HFFc6 (cell line): ENCODE measurements at places on chromosomes 7 and 10. TPM values are rescaled to one million over a fixed set of nuclear protein-coding genes. Genes with fewer than 3 reads are reported as not detected.
A peak's percentile ranks its signal among the peaks of the same experiment; 100 is the strongest.

The VWDE gene
- not detected in 3 replicates for total RNA-seq

The SLC26A3 gene
- 0.34 TPM in 1 of 2 replicates, not detected in the other for total RNA-seq

The PTN gene
- 1.9 and 8.0 TPM in 2 replicates for total RNA-seq

The GIGYF1 gene
- 18.3 to 21.8 TPM (median 19.5 TPM) in 3 replicates for total RNA-seq

The BAMBI gene
- 1.8 to 2.6 TPM (median 2.3 TPM) in 3 replicates for total RNA-seq

The INTS15 gene
- total RNA-seq: 16.6 to 19.5 TPM (median 17.2 TPM) in 3 replicates

The COL26A1 gene
- total RNA-seq: not detected in 3 replicates

The MACC1 gene
- total RNA-seq: not detected in 3 replicates

DNA sequence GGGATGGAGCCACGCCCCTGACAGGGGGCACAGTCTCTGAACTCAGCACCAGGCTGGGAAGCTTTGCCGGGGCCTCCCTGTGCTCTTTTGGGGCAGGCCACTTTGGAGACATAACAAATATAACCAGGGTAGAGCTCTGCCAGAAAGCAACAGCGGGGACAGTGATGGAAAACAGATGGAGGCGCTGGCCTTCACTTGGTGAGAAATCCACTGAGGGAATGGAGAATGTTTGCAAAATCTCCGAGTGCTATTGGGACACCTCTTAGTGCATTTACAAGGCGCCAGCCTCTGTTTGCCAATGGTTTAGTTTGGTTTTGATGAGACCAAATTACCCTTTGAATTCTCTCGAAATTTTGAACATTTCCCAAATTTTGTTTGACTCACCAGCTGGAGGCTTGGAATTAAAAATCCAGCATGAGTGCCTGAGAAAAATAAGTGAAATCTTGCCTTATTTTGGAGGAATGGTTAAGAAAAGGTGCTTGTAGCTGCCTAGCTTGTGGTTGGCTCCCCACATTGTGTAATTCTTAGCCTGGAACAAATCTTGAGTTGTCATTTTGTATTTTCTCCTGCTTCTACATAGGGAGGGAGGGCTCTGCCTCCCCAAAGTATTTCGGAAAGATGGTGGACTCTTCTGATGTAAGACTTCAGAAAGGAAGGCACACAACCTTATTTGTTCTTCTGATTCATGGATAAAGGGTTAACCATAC, 980.5 kb downstream of the LRMDA start:
- no peaks in the 10 kb centered on the region for H3K27me3 ChIP-seq
- H3K4me1 ChIP-seq: no peaks in the 10 kb centered on the region
- H3K27ac ChIP-seq: no peak overlapping the region
- H3K4me3 ChIP-seq: no peak overlapping the region
- no peak for DNase-seq

GRCh38 chr10:15052121-15052520, 8.4 kb downstream of the OLAH start:
- DNase-seq: no peak
- H3K27ac ChIP-seq: no peak overlapping the region
- H3K4me1 ChIP-seq: peaks cover 1% of the 10 kb centered on the region
- no peak overlapping the region for H3K4me3 ChIP-seq
- H3K27me3 ChIP-seq: peaks cover 13% of the 10 kb centered on the region
- H3K36me3 ChIP-seq: no peaks in the 10 kb centered on the region

- no peaks in the 10 kb centered on the region for H3K36me3 ChIP-seq
- H3K27ac ChIP-seq: peak overlapping the region; percentile 60
- H3K4me3 ChIP-seq: peak overlapping the region; percentile 80
- H3K4me1 ChIP-seq: peaks cover 12% of the 10 kb centered on the region
- DNase-seq: no peak
These were observed 2.1 kb upstream of the ZMIZ1 start for GRCh38 chr10:79066411-79067240.

DNA sequence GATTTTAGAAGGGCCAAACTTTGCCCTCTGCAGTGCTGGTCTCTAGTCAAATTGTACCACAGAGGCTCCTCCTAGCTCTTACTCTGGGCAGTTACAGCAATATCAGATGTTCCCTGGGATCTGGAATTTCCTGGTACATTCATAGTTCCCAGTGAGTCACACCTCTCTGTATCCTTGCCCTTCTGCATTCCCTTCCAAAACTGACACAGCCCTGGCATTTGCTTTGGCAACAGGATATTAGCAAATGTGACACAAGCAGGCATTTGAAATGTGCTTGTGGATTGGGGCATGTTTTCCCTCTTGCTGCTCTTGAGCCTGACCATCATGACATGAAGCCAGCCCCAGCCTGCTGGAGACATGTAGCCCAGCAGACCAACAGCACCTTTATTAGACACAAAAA, 284.7 kb upstream of the AKR1E2 start:
- no peak overlapping the region for H3K4me3 ChIP-seq
- H3K36me3 ChIP-seq: peaks cover 31% of the 10 kb centered on the region
- H3K27ac ChIP-seq: peak overlapping the region; percentile 93
- peaks cover 53% of the 10 kb centered on the region for H3K4me1 ChIP-seq
- H3K27me3 ChIP-seq: no peaks in the 10 kb centered on the region
- DNase-seq: peak; percentile 96

DNA sequence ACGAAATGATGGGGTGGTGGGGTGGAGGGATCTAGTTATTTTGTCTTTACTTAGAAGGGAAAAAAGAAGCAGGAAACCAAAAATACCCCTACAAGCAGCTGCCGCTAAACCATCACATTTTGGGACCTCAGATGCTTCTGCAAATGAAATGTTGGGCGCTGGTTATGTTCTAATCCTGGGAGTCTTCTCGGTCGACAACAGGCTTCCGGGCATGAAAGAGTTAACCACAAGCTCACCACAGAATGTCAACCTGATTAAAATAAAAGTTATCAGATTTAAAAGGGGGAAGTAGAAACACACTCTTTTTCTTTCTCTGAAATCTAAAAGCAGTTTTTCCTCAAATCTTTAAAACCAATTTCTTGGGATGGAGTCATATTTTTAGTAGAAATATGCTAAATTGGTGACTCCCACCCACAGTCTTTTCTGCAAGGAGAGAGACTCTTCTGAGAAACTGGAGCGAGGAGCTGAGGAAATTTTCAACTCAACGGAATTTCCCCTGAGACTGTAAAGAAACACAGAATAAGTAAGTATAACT, 16.8 kb downstream of the IL2RA start:
- DNase-seq: no peak
- no peak overlapping the region for H3K27ac ChIP-seq
- H3K4me1 ChIP-seq: peaks cover under 1% of the 10 kb centered on the region
- no peaks in the 10 kb centered on the region for H3K36me3 ChIP-seq
- no peak overlapping the region for H3K4me3 ChIP-seq

- H3K27me3 ChIP-seq: no peaks in the 10 kb centered on the region
- no peak overlapping the region for H3K27ac ChIP-seq
- H3K4me3 ChIP-seq: no peak overlapping the region
- H3K4me1 ChIP-seq: peaks cover 28% of the 10 kb centered on the region
- DNase-seq: no peak
These were observed 174.0 kb upstream of the TCF7L2 start for GRCh38 chr10:112775892-112776674.

- H3K4me1 ChIP-seq: peaks cover 19% of the 10 kb centered on the region
- no peak for DNase-seq
- no peak overlapping the region for H3K27ac ChIP-seq
- H3K4me3 ChIP-seq: no peak overlapping the region
These were observed 172.3 kb downstream of the MDFIC start for GRCh38 chr7:115094163-115094562.

GRCh38 chr7:8436965-8437364, 3.6 kb downstream of the NXPH1 start:
- peaks cover 21% of the 10 kb centered on the region for H3K27me3 ChIP-seq
- H3K4me1 ChIP-seq: no peaks in the 10 kb centered on the region
- no peak overlapping the region for H3K27ac ChIP-seq
- no peak for DNase-seq
- no peak overlapping the region for H3K4me3 ChIP-seq

DNA sequence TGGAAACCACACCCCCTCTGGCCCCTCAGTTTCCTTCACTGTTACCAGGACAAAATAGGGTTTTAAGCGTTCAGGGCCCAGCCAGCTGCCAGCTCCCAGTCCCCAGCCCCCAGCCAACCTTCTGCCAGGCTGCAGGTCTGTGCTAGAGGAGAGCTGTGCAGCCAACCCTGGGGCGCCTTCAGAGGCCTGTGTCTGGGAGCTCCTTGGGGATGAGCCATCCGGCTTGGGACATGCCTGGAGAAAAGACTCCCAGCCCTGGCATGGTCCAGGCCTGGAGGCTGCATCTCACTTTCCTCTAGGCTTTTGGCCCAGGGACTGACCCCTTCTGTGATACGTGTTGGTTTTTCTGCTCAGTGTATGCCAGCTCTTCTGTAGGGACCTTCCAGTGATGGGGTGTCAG, 487.6 kb upstream of the MGMT start:
- no peak overlapping the region for H3K4me3 ChIP-seq
- H3K27me3 ChIP-seq: no peaks in the 10 kb centered on the region
- no peak overlapping the region for H3K27ac ChIP-seq
- H3K36me3 ChIP-seq: no peaks in the 10 kb centered on the region
- H3K4me1 ChIP-seq: no peaks in the 10 kb centered on the region
- no peak for DNase-seq

DNA sequence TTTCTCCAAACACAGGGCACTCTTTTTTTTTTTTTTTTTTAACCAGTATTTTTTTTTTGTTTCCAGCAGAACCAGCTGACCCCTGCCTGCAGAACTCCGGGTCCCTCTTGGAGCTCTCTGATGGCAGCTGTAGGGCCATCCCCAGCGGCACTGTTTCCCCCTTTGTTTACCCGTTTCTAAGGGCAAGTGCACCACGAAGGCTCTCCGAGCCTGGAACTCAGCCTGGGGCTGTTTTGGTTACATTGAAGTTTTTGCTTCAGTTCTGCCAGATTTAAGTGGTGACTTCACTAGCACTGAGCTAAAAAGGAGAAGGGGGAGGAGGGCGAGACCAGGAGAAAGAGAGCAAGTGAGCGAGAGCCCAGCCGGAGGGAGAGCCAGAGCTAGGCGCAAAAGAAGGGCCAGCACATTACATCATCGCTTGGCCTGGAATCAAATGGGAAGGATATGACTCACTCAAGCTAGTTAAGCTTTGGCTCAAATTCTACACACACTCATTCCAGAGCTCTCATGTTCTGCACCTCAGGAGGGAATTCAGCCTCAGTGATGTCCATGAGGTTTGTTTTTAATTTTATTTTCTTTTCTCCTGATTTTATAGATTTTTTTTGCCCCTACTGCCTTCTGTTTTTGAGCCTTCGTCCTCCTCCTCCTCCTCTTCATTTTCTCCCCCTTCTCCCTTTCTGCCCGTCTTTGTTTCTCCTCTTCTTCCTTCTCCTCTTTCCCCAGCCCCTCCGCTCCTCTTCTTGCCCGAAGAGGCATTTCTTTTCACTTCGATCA, 272.3 kb downstream of the TRIL start:
- DNase-seq: peak; percentile 99
- H3K27me3 ChIP-seq: peaks cover 11% of the 10 kb centered on the region
- H3K36me3 ChIP-seq: no peaks in the 10 kb centered on the region
- no peak overlapping the region for H3K27ac ChIP-seq

DNA sequence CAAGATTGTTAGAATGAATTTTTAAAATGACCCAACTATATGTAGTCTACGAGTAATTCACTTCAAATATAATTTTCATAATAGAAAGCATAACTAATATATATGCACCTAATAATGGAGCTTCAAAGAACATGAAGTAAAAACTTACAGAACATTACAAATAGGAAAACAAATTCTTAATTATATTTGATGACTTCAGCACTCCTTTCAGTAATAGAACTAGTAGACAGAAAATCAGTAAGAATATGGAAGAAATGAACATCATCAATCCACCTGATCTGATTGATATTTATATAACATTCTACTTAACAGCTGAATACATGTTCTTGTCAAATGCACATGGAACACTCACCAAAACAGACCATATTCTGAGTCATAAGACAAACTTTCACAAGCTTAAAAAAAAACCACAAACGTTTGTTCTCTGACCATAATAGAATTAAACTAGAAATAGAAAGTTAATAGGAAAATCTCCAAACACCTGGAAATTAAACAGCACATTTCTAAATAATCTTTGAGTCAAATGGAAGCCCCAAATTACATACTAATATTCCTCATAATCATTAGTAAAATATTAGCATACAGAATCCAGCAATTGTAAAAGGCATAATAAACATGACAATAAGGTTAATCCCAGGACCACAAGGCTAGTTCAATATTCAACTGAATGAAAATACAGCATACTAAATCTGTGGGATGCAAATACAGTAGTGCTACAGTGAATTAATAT, 48.0 kb downstream of the BRAF start:
- H3K4me1 ChIP-seq: peaks cover 32% of the 10 kb centered on the region
- peaks cover 13% of the 10 kb centered on the region for H3K36me3 ChIP-seq
- H3K27ac ChIP-seq: no peak overlapping the region
- peak; percentile 24 for DNase-seq

DNA sequence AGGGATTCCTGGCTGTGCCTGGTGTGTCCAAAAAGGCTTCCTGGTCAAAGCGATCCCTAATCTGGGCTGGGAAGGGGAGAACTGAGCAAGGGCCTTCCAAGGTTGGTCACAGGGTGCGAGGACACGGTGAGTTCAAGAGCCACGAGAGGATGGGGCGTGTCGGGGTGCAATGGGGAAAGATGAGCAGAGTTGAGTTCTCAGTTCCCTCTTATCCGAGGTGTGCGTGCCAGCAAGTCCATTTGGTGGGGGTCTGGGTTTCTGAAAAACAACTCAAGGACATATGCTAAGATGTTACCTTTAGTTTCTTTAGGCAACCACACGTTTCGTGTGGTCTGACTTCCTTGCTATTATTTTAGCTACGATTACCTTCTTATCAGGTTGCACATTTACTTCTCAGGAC, 1.3 kb downstream of the ZNF775 start:
- peaks cover 3% of the 10 kb centered on the region; the same call in 1 of the 2 replicates for H3K27me3 ChIP-seq
- no peak for DNase-seq
- H3K27ac ChIP-seq: peak overlapping the region; percentile 80; the same call in 1 of the 2 replicates
- no peaks in the 10 kb centered on the region for H3K36me3 ChIP-seq

- H3K4me1 ChIP-seq: no peaks in the 10 kb centered on the region
- peaks cover 2% of the 10 kb centered on the region for H3K27me3 ChIP-seq
- no peak overlapping the region for H3K27ac ChIP-seq
- no peak overlapping the region for H3K4me3 ChIP-seq
- H3K36me3 ChIP-seq: no peaks in the 10 kb centered on the region
These were observed 17.3 kb downstream of the CYP2E1 start for GRCh38 chr10:133544506-133544905.
